ENCODE measurements at places on chromosomes 11 and 22. TPM values are rescaled to one million over a fixed set of nuclear protein-coding genes. Genes with fewer than 3 reads are reported as not detected.

Gene PRG3
- total RNA-seq, result not detected

Gene FIBIN
- total RNA-seq, result 46.9 TPM

Gene GRAMD4
- 10.9 TPM for total RNA-seq

Gene EHD1
- total RNA-seq, result 31.3 TPM

DNA sequence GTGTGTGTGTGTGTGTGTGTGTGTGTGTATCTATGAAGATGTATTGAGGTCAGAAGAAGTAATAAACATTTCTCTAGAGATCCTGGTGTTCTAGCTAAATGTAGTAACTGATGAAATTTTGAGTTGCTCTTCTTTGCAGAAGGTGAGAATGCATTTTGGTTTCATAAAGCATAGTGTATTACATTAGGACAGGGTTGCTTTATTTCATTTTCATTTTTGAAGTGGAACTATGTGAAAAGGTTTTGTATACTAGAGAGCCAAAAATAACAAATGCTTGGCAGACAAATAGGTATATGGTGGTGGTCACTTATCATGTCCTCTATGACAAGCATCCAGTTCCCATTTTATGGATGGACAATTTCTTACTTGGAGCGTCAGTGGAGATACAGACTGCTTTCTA is 99.0 kb downstream of the CASP12 start:
- DNase-seq, result no peak

DNA sequence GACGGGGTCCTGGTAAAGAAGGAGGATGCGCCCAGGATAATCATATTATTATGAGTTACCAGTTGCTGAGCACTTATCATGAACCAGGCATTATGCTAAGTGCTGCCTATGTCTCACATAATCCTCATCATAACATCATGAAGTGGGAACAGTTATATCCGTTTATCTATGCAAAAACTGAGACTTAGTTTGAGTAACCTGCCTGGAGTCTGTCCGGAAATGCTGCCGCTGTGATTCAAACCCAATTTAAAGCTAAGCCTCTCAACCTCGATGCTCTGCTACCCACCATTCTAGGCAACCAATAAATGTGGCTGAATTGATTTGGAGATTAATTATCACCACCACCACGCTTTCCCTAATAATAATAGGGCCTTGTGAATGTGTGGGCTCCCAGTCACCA is 111.5 kb upstream of the CLMP start:
- DNase-seq, result no peak

DNA sequence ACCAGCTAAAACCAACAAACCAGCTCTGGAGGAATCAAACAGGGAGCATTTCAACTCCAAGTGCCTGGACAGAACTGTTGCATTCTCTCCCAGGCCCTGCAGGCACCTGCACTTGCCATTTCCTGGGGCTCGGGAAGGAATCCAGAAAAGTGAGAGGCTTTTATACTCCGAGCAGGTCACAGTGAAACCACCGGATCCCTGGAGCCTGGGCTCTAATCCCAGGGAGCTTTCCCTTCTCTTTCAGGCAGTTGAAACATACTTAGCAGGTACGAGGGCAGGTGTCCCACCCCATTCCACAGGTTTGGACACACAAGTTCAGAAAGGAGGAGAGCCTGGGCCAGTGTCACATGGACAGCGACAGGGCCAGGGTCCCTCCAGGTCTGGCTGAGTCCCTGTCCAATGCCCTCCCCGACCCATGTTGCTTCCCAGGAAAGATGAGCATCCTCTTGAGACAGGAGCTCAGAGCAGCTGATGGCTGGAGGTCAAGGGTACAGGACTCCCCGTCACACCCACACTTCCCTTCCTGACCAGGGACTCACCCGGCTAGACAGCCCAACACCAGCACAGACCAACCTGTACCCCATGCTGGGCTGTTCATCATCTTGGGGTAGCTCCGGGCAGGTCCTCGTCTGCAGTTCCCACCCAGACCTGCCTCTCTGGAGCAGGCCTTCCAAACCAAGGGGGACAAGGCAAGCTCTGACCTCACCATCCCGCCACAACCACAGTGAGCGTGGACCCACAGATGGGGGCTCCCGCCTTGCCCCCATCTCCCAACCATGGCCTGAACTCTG is 49.9 kb upstream of the CD5 start:
- no peak for DNase-seq

GRCh38 chr11:126518972-126519690 is 163.6 kb downstream of the ST3GAL4 start:
- no peak for DNase-seq

- no peak for DNase-seq
Observed at GRCh38 chr11:94060401-94060800, 39.2 kb downstream of the HEPHL1 start.

GRCh38 chr22:34587357-34588356 is 478.3 kb upstream of the ISX start:
- no peak for DNase-seq

DNA sequence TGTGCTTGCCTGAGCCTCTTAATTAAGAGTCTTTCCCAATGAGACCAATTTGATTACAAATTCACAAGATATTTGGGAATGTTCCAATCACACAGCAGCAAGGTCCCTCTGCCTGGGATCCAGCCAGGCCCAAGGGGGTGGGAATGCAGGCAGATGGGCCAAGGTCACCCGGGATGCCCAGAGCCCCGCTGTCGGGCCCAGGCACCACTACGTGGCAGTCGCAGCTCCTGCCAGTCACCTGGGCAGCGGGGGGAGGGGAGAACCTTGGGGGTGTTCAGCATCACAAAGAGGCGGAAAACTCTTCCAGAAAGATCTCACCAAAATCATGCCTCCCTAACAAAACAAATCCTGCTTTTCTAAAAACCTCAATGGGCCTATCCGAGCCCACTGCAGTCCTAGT is 30.9 kb downstream of the PPM1F start:
- DNase-seq, result no peak

GRCh38 chr22:40446203-40446602 is 75.8 kb downstream of the SGSM3 start:
- DNase-seq, result no peak

GRCh38 chr11:63534895-63535461 is 1.6 kb upstream of the PLAAT4 start:
- no peak for DNase-seq

- DNase-seq, result no peak
Observed at GRCh38 chr11:15114501-15115475, at the start of gene INSC. TSS of gene INSC (plus strand) at chr11:15114923. CDS start at chr11:15149175, 34,252 bp downstream.

GRCh38 chr11:46948378-46949131 is 12.0 kb downstream of the CSTPP1 start:
- DNase-seq, result no peak

- no peak for DNase-seq
Observed at GRCh38 chr11:30091246-30091645, 74.4 kb upstream of the KCNA4 start.

GRCh38 chr11:119125821-119126220 is 4.4 kb downstream of the HINFP start:
- DNase-seq, result no peak

- no peak for DNase-seq
Observed at GRCh38 chr22:21964918-21965484, 12.4 kb upstream of the PPM1F start.

DNA sequence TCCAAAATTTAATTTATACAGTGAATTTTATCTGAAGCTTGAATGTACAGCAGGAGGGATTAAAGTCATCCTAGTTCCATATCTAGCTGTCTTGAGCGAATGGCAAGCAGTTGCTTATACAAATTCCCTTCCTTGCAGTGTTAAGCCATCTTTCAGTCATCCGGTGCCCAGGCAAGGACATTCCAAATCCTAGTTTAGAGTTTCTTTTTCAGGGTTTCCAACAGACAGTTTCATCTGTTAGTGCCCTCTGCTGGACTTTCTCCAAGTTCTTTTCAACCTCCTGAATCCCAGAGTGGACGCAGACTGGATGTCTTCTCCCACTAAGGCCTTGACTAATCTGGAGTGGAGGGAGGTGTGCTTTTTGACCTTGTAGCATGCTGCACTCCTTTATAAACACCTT is 45.4 kb downstream of the GRAMD1B start:
- no peak for DNase-seq

GRCh38 chr11:2886191-2886894 is 768 bp upstream of the CDKN1C start:
- no peak for DNase-seq

GRCh38 chr22:45212992-45213751 is 27.5 kb downstream of the KIAA0930 start:
- DNase-seq, result no peak

DNA sequence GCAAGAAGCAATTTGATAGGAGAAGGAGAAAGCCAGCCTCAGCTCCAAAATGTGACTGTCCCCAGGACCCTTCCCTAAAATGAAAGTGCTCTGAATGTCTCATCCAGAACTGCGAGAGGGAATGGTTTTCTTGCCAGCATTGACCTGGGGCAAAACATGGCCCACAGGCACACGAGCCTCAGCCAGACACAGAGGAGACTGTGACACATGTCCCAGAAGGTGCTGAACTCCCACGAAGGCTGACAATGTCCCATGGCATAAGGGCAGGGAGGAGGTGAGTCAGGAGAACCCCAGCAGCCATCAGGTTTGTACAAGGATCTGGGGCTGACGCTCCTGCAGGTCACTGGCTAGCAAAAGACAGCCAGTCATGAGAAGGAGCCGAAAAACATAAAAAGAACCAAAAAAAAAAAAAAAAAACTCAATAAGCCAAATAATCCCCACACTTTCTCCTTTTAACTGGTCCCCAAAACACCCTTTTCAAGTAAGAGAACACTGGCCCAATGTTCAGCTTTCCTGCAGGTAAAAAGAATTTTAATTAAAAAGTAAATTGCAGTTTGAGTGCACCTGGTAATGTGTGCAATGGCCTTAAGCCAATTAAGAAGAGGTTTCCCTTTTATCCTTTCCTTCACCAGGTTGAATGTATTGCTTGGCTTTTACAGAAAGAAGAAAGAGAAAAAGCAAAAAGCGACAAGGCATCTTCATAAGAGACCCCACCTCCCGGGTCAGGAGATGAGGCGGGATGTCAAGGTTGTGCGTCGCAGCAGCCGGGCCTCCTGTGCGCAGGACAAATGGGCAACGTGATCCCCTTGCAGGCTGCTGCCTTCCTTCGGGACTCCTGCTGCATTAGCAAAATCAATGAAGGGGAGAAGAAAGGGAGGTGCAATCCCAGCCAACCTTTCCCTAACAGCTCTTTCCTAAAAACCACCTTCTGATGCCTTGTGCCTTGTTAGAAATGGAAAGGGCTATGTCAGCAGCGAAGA is 43.6 kb downstream of the GALNT18 start:
- DNase-seq, result no peak

DNA sequence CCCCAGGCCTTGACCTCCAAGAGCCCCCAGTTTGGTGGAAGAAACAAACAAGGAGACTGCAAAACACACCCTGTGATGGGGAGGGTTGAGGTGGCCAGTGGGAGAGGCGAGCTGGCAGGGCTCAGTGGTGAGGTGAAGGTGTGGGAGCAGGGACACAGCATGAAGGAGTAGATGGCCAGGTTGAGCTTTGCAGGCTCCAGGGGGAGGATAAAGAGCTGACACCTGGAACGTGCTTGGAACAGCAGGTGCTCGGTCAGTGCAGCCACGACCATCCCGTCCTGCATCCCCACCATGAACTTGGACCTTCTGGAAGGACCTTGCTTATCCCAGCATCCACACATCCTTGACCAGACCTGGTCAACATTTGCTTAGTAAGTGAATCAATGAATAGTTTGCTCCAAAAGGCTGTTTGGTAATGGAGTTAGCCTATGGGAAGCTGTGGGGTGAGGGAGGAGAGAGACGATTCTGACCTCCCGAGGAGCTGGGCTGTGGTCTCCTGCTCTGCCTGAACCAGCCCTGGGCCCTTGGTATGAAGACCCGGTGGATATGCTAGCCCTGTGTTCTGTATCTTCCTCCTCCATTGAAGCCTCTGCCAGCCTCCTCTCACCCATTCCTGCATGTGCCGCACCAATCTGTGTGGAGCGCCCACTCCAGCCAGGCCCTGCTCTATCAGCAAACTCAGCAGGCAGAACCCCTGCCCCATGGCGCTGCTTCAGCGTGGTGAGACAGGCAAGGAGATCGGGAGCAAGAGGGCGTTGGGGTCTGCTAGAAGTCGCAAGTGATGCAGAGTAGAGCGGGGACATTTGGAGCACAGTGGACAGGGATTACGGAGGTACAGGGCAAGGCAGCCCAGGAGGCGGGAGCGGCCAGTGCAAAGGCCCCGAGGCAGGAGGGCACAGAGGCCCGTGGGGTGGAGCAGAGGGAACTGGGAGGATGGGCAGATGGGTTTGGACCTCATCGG is 9.9 kb downstream of the LINC01488 start:
- no peak for DNase-seq

DNA sequence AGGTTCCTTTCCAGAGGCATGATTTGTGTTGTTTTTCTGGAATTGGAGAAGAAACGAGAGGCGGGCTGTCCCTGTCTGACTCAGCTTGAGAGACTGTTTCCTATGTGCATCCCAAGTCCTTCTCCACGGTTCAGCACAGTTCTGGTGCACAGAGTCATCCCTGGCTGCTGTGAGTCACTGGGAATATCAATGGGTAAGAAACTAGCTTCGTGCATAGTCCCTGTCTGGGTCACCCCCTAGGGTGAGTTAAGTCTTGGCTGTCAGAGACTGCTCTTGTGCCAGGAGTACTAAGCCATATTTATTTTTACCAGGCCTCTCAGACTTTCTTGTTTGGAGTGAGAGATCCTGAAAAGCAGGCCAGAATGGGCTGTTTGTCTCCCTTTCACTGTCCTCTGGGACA is 2.4 kb upstream of the LRP4 start:
- no peak for DNase-seq

DNA sequence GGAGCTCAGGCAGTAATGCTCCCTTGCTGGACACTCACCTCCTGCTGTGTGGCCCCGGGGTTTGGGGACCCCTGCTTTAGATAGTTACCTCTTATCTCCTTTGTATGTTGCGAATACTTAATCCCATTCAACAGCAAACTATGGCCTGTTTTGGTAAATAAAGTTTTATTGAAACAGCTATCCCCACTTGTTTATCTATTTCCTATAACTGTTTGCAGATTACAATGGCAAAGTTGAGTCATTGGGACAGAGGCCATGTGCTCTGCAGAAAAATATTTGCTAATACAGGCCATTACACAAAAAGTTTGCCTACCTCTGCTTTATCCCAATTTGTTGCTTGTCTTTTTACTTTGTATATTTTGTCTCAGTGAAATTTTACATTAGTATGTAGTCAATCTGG is 68.4 kb downstream of the CACNA1I start:
- DNase-seq, result no peak

Measured in urinary bladder (tissue), 4 donors.